ENCODE measurements at places on chromosomes 1 and 21. TPM values are rescaled to one million over a fixed set of nuclear protein-coding genes. Genes with fewer than 3 reads are reported as not detected.

- no peak for DNase-seq
These were observed 645.2 kb downstream of the LMO4 start for GRCh38 chr1:87973896-87974295.

DNA sequence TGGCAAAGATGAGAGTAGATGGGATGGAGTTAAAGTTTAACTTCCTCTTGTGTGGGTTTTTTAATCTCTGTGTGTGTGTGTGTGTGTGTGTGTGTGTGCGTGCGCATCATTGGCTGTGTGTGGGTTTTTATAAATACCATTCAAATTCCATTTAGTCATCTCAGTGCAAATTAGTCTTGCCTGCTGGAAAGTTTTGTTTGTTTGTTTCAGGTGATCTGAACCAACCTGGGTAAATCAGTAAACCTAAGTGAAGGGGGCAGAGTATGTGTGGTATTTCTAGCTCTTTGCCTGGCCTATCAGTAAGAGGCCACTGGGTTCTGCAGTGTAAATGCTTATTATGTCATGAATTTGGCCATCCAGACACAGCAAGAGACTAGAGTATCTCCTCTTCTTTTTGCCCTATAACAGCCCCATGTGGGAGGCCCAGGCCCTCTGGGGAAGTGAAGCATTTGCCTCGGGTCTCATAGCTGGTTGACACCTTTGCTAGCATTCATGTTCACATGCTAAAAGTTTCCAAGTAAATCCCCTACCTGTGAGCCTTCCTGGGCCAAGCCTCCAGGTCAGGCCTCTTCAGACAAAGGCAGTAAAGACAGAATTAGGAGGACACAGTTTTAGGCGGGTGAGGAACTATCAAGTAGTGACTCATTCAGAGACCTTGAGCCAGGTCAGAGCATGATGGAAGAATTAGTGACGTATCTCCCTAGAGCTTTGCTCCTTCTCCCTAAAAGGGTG lies 14.7 kb downstream of the INTS3 start:
- DNase-seq = no peak

- peak; percentile 83 for DNase-seq
These were observed 19.6 kb downstream of the TMCC2 start for GRCh38 chr1:205247130-205247921.

DNA sequence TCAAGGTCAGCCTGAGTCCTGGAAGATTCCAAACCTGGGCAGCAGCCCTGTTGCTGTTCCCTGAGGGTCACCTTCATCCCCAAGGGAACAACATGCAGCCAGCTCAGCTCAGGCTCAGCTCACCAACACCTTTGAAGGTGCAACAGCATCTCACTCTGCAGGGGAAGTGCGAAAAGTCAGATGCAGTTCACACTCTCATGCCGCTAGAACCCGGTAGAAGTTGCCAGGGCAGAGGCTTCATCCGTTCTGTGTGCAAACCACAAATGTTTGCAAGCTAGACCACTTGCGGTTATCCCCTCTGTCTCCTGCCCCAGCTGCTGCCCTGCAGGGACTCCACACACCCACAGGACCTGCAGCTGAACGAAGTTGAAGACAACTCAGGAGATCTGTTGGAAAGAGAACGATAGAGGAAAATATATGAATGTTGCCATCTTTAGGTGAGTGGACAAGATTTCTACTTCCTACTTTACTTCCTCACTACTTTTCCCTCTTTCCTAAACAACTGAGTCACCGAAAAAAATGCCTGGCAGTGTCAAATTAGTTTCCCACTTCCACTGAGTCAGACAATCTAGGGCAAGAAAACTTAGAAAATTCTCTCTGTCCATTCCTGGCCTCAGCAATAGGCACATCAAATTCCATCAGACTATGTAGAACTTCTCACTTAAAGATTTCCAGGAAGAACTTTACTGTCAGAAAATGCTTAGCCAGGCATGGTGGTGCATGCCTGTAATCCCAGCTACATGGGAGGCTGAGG lies 1.8 kb upstream of the FCRL6 start:
- no peak for DNase-seq

- no peak for DNase-seq
These were observed 17.1 kb downstream of the ZNF281 start for GRCh38 chr1:200392625-200393185.

GRCh38 chr1:235919833-235920441 lies 53.2 kb upstream of the LYST start:
- DNase-seq = no peak

DNA sequence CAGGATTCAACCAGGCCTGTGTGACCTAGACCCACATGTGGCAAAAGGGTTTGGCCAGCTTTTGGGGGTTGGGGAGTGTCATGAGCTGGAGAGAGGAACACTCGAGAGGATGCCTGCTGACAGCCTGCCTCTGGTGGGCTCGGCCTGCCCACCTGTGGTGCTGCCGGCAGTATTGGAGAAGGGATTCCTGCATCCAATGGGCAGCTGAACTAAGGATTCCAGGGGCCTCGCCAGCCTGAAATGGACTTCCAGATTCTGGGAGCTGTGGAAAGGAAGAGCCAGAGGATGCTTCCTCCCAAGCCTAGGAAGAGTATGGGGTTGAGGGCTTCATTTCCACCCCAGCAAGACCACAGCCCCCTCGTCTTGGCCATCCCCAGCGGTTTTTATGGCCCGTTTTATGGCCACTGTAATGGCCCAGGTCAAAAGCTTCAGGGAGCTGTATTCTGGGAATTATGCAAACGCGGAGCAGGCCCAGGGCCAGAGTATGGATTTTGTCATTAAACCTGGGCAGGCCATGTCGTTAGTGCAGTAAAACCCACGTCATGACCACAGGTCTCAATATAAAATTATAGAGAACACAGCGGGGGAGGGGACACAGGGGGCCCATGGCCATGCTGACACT lies 63.6 kb downstream of the TMEM53 start:
- no peak for DNase-seq

GRCh38 chr1:19468397-19468956 lies 16.9 kb downstream of the CAPZB start:
- no peak for DNase-seq

- peak; percentile 25 for DNase-seq
These were observed 22.3 kb upstream of the PLA2G4A start for GRCh38 chr1:186806477-186806876.

DNA sequence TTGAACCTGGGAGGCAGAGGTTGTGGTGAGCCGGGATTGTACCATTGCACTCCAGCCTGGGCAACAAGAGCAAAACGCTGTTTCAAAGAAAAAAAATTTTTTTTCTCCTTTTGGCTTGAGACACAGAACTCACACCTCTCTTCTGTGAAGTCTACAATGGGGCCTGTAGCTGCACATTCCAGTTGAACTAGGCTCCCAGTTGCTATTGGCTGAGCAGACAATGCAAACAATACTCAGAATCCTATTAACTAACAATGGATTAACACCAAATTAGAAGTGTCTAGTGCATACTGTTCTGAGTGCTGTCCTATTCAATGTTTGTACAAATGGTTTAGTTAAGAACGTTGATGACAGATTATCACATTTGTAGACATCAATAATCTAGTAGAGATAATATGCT lies 17.6 kb upstream of the MCL1 start:
- no peak for DNase-seq

DNA sequence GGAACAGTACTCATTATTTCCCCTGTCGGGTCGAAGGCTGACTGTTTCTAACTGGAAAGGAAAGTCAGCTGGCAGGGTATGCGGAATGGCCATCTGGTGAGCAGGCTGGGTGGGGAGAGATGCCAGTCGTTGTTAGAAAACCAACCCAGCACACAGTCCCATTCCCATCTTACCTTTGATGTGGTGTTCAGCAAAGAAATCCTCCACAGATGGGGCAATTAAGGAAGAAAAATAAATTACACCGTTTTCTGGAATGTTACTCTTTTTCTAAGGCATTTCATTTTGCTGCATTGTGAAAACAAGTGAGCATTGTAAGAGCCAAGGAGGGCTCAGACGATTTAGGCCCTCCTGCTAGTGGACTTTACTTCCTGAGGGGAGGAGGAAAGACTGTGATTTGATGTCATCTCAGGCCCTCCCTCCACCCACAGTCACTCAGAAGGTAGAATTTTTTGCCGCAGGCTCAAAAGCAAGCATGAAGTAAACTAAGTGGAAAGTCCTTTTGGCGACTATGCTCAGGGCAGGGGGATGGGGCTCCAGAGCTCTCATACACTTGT lies at the start of gene SLC16A4:
Gene SLC16A4, minus strand, starts transcription at position 335 of the 554 bp plus-strand sequence. CDS start 1,703 bp downstream, outside the sequence.
- DNase-seq = peak; percentile 75

DNA sequence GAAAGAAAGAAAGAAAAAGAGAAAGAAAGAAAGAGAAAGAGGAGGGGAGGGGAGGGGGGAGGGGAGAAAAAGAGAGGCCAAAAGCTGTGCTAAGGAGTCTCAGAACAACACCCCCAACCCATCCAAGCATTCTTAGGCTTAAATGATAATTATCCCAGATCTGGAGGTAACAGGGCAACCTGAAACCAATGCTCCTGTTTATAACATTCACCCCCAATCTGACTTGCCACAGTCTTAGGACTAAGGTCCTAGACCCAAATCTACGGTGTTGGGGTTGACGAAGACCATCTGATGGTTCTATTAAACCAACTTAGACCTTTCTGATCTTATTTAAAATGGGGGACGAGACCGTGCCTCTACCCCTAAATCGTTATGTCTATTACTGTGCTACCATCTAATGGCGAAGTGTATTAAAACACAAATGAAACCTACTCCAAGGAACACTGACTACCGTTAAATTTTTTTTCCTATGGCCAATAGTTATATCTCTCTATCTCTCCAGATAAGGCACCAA lies 119.3 kb upstream of the CDC42BPA start:
- DNase-seq = peak; percentile 80

DNA sequence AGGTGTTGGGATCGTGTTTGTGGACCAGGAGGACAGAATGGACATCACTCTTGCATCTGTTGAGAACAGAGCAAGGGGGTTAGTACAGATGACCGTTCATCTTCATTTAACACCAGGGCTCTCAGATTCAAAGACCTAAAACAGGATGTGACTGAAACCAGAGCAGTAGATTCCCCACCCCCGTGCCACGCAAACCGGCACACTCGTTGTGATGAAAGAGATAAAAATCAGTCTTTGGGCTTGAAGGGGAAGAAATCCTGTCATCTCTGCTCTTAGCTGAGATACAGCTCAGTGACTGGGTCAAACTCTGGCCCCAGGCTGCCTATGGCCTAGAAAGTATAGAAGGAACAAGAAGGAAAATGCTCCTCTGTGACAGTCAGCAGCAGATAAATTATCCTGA lies 146.2 kb upstream of the KRTAP19-8 start:
- no peak for DNase-seq

DNA sequence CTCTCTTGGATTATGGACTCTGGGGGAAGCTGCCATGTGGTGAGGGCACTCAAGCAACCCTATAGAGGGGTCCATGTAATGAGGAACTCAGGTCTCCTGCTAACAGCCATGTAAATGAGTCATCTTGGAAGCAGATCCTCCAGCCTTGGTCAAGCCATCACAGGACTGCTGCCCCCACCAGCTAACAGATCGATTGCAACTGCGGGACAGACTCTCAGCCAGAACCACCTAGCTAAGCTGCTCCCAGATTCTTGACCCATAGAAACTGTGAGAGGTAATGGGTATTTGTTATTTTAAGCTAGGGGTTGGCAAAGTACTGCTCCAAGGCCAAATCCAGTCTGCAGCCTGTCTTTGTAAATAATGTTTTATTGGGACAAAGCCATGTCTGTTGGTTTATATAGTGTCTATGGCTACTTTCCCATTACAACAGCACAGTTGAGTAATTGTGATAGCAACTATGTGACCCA lies 27.6 kb upstream of the MAP3K7CL start:
- DNase-seq = no peak

DNA sequence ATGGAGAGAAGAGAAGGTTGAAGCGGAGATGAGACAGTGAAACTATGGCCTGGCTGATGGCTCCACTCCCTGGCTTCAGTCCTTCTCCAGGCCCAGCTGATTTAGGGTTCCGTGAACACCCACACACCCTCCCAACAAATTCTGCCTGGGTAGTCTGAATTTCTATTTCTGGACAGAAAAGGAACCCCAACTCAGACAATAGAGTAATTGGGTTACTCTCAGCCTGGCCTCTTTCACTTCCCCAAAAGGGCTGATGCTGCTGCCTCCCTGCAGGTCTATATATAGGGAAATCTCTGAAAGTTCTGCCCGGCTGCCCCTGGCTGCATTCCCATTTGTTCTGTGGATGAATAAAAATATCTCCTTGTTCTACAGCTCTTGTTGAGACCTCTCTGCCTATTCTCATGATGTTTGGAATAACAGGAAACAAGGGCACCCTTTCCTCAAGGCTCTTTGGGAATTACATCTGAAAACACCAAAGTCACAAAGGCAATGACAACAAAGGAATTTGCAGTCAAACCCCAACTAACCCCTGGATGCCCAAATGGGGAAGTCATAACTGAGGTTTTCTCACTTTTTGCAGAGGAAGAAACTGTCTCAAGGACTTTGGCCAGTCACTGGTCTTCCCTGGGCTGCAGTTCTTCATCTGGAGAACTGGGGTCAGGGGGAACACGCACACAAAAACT lies 11.4 kb upstream of the ZSCAN20 start:
- peak; percentile 73 for DNase-seq

GRCh38 chr21:34364921-34365320 lies 1.1 kb downstream of the KCNE2 start:
- DNase-seq = no peak

GRCh38 chr1:11521582-11522399 lies 42.8 kb downstream of the DISP3 start:
- DNase-seq = no peak

DNA sequence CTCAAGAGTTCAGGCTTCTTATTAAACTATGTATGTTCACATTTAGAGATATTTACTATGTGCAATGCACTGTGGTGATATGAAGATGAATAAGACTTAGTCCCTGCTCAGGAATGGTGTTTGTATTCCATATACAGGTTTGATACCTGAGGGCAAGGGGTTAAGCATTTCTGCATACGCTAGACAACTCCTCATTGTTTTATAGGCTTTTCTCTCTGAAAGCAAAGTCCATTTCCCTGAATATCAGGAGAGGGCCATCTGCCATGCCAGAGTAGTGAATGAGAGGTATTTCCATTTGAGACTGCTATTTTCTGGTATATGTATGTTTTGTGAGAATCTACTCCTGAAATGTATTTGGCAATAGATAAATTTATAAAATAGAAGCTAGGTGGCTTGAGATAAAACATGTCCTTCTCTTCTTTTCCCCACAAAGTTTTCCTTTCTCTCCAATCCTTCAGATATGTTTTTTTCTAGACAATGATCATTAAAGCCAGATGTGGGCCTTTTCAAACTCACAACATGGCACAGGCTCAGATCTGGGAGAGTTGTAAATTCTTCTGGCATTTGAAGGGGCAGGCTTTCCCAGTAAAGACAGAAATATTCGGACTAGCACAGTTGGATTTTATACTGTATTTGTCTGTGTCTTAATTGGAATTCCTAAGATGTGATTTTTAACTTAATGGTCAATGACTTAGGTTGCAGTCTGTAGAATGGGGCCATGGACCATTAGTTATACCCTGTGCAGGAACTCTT lies 73.3 kb upstream of the WDR26 start:
- DNase-seq = peak; percentile 25

The SLC16A4 gene
- 9.1 TPM for total RNA-seq

The OR2M3 gene
- not detected for total RNA-seq

The SPATA17 gene
- 3.0 TPM for total RNA-seq

The FAM3B gene
- total RNA-seq = 0.27 TPM

The OR14C36 gene
- total RNA-seq = not detected

The OR2L5 gene
- total RNA-seq = not detected

The ACP6 gene
- total RNA-seq = 7.1 TPM

The CELA2A gene
- 0.13 TPM for total RNA-seq

The FCRL1 gene
- 0.09 TPM for total RNA-seq

The TRIM67 gene
- total RNA-seq = 0.04 TPM
